Stimulated activated CD8-positive, alpha-beta memory T cell treated with anti-CD3 and anti-CD28 coated beads, Interleukin-4, amount 100 ng/mL, for 1 hour (primary cell): ENCODE measurements at places on chromosomes 4 and X.

DNA sequence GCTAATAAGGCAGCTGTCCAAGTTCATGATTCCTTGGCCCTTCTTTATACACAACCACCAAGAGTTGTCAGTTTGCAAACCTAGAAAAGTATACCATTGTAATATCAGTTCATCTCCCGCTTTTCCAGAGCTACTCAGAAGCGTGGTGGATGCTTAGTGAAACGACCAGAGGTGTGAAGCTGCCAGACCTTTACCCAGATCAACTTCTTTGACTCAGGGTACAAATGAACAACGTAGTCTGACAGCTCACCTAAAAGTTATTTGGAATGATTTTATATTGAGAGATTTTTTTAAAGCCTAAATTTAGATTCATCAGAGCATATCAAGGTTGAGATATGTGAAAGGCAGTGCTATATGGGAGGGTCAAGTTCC is 169.7 kb downstream of the CBR4 start:
- no peak for DNase-seq

DNA sequence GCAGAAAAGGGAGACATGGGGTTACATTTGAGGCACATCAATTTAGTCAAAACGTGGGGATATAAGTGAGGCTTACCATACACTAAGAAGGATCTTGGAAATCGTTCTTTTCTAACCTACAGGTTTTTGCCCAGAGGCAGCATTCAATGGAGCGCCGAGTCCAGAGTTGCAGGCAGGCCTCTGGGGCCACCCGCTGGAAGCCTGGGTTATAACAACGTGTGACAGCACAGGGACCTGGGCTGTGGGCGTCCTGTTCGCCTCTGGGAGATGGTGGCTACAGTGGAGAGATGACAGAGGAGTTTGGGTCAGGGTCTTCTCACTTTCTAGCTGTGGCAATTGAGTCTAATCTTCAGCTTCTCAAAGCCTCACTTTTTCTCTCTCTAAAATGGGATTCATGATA is 53.9 kb downstream of the ENPP6 start:
- no peak for DNase-seq

DNA sequence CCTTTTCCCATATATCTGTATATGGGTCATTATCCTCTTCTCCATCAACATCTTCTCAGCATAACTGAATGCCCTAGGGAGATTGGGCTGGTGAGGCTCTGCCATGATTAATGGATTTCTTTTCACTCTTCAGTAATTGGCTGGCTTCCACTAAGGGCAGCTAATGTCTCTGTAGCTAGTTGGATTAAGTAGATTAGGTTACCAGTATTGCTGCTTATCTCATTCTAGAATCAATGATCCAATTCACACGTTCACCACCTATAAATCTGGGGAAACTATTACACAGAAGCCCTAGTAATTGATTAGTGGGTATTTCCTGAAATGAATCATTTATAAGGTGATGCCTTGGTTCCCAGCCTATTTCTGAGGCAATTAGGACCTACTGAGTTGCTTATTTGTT is 94.8 kb downstream of the KDR start:
- DNase-seq: no peak

DNA sequence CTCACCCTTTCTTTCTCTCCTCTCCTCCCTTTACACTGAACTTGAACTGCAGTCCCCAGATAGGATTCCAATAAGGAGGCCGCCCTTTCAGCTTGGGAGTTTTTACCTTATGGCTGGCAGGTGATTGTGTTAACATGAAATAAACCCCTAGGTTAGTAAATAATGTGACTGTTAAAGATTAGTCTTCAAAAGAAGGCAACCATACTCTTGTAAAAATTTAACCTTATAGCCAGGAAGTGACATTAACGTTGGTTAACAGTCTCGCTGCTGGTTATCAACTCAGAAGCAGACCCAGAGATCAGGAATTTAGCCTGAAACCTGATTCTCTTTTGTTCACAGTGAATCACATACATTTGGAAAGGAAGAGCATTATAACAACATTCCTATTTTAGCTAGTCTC is 15.2 kb downstream of the FHDC1 start:
- no peak for DNase-seq

DNA sequence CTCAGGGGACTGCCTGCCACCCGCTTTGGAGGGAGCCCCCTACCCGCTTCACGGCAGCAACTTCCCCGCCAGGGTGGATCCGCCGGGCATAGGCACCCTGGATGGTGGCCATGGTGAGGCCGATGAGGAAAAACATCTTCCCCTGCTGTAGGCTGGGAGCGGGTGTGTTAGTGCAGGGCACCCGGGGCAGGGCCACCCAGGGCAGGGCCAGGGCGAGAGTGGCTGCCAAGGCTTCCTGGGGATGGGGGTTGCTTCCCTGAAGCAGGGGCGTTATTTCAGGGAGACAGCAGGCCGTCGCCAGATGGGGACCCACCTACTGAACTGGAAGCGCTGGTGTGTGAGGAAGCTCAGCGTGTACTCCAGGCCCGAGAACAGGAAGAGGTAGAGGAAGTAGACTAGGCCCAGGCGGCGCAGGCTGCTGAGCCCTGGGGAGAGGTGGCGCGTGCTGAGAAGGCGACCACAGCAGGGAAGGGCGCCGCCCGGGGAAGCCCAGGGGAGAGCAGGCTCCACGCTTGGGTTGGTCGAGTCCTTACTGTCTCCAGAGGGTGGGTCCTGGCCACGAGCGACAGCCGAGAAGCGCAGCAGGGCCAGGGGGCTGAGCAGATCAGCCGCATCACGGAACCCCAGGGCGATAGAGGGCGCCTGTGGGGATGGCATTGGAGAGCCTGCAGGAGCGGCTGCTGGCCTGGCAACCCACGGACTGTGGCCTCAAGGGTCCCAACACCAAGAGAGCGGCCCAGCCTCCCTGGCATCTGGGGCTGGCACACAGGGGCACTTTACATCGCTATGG is 31.5 kb downstream of the NOP14 start:
- DNase-seq: no peak

DNA sequence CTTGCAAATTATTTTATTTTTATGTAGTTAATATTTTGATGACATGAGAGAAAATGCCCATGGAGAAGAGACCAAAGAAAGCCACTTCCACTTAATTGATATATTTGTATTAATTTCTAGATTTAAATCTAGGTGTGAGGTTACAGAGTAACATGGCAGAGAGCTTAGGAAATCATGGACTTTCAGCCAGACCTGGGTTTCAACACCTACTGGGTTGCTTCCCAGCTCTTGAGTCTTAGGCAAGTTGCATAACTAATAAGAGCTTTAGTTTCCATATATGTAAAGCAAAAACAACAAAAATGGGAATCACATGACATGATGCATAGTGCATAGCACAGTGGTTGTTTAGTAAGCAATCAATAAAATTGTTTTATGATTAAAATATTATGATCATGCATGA is 413.3 kb downstream of the CCSER1 start:
- DNase-seq: no peak

GRCh38 chrX:118724365-118724764 is 3.0 kb upstream of the IL13RA1 start:
- DNase-seq: no peak

DNA sequence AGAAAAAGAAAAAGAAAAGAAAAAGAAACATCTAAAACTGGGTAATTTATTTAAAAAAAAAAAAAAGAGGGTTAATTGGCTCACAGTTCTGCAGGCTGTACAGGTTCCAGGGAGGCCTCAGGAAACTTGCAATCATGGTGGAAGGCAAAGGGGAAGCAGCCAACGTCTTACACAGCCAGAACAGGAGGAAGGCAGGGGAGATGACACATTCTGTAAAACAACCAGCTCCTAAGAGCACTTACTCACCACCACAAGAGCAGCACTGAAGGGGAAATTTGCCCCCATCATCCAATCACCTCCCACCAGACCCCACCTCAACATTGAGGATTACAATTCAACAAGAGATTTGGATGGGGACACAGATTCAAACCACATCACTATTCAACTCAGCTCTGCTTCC is 36.8 kb upstream of the TMEM184C start:
- no peak for DNase-seq

DNA sequence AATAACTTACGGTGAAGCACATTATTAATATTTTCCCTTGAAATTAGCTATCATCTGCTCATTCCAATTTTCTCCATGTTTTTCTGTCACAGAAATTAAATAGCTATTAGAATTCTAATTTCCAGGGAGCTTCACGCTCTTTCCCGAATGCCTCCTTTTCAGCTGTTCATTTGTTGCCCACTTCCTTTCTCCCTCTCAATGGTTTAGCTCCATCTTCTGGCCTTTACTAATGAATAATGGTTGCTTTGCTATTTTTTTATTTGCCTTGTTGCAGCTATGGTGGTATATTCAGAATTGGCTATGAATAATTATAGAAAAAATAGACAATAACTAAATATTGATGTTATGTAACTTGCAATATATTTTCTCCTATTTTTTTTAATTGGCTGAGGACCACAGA is 70.5 kb downstream of the GRIA2 start:
- DNase-seq: no peak

- no peak for DNase-seq
These were observed 116.9 kb downstream of the RASL11B start for GRCh38 chr4:52979020-52979419.

- no peak for DNase-seq
These were observed 497.5 kb downstream of the KCNIP4 start for GRCh38 chr4:21451032-21451431.

GRCh38 chr4:105150503-105150902 is 3.8 kb downstream of the TET2 start:
- DNase-seq: no peak

DNA sequence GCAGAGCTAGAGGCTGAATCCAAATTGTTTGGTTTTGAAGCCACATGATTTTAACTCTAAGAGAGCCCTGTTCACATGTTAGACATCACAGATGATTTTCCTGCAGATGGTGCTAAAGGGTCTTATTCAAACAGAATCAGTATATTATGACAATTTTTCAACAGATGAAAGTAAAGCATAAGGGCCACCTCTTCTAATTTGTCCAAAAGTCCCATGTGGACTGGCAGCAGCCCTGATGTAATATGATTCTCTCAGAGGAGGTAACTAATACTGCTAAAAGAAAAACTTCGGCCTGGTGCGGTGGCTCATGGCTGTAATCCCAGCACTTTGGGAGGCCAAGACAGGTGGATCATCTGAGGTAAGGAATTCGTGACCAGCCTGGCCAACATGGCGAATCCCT is 26.0 kb upstream of the SETD7 start:
- DNase-seq: no peak

GRCh38 chr4:184156163-184156920 is 61.3 kb downstream of the ENPP6 start:
- no peak for DNase-seq

DNA sequence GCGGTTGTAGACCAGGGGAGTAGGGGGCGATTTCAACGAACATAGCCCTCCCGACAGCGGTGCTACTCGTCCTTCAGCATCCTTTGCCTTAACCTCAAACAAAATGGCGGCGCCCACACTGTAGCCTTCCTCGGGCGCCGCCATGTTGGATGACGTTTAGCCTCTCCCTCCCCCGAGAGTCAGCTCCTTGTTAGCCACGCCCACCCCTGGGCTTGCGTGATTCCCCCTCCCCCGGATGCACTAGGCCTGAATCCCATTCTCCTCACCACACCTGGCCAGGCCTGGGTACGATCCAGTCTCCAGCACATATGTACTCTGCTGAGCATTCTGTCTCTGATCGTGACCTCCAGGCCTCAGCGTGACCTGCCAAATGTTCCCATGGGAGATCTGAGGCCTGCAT is 49.0 kb upstream of the ZNF157 start:
- DNase-seq: no peak

DNA sequence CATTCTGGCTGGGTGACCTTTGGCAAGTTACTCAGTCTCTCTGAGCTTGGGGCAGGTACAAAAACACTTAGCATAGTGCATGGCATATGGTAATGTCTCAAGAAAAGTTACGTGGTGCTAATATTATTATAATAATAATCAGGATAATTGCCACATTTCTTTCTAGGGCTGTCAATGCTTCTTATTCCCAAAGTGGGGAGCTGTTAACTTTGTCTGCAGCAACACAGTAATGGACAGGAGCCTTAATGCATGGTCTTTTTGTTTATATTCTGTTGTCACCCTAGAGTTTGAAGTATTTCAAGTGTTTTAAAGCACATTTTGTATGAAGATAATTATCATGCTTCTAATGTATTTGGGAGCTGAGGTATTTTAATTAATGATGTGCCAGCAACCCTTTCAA is 121.8 kb downstream of the FHIP1A start:
- DNase-seq: no peak

DNA sequence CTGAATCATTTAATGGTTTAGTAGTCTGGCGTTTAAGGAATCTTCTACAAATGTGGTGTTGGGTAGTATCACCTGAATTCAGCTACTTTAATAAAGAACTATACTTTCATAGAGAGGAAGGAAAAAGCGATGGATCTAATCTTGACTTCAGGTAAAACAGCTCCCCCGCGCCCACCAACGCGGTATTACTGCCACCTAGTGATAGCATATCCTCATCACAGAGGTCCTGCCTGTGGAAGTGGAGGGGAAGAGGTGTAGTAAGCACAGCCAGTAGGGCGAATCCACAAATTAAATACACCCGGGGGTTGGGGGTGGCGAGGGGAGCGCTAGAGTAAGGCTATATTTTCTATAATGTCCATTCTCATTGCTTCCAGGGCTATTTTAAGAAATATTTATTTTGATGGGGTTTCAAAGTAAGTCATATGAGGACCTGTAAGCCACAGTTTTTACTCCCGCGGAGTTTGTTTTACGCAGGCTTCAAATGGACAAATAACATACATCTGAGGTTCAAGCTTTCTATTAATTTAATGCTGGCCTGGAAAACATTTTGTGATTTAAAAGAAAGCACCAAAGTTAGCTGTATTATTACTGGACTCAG is 8.3 kb upstream of the DAPP1 start:
- peak; percentile 44 for DNase-seq
